Inflammatory macrophage treated with lipopolysaccharide for 4 hours (primary cell): ENCODE measurements at places on chromosomes 1 and 21.
A peak's percentile ranks its signal among the peaks of the same experiment; 100 is the strongest.

DNA sequence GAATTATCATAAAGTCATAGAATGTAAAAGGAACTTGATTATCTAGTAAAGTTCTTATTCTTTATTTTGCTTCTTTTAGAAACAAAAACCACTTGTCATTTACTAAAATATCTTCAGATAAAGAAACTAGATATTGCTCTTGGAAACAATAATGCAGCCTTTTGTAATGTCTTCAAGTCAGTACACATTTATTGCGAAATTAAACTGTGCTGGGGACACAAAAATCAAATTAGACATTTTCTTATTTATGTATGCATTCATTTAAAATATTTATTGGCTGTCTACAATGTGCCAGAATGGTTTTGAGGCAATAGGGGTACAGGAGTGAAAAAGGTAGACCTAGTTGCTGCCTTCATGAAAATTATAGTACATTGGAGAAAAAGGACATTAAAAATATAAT is 201.1 kb downstream of the GRIK1 start:
- DNase-seq, result no peak

DNA sequence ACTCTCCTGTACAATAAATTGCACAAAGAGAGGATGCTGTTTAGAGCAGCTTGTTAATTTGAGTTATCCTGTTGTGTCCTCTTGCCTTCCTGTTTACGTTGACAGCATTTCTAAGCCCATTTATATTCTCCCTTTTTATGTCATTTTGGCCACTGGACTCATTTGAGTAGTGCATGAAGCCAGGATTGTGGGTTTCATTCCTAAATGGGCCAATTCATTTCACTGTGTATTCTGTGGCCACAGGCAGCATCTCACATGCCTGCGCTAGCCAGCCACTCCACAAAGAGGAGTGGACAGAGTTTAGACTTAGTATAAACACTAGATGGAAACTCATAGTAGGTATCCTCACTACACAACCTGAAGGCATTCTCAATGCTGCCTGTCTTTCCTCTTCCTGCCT is 73.4 kb downstream of the DTL start:
- no peak for DNase-seq

- peak; percentile 65 for DNase-seq
These were observed 25.3 kb upstream of the EFHD2 start for GRCh38 chr1:15384301-15384901.

DNA sequence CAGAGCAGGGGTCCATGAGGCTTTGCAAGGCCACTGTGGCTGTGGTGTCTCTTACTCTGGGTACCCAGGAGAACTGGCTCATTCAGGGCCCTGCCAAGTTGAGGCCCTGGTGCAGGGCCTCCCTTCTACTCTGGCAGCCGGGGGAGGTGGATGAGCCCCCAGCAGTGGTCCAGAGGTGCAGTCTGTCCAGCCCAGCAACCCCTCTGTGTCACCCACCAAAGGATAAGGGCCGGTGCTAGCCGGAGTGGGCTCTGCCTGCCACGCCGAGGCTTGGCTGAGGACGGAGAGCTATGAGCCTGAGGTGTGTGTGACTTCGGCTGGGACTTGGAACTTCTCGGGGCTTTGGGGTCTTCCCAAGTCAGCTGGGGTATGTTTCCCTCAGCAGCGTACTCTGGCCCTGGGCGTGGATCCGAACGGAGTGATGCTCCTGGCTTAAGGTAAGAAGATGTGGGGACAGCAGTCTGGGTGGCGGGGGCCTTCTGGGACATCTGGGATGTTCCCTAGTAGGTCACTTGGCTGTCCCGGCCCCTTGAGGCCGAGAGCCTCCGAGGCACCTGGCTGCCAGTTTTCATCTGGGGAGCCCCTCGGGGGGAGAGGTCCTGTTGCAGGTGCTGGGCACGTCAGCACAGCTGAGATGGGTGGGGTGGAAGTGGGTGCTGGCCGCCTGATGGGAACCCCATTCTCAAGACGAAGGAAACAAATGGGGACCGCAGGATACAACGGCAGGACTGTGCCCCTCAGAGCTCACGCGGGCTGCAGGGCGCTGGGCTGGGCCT is 25.9 kb downstream of the RUNX3 start:
- DNase-seq, result no peak

- no peak for DNase-seq
These were observed 5.8 kb downstream of the ATP5PB start for GRCh38 chr1:111454859-111455641.

DNA sequence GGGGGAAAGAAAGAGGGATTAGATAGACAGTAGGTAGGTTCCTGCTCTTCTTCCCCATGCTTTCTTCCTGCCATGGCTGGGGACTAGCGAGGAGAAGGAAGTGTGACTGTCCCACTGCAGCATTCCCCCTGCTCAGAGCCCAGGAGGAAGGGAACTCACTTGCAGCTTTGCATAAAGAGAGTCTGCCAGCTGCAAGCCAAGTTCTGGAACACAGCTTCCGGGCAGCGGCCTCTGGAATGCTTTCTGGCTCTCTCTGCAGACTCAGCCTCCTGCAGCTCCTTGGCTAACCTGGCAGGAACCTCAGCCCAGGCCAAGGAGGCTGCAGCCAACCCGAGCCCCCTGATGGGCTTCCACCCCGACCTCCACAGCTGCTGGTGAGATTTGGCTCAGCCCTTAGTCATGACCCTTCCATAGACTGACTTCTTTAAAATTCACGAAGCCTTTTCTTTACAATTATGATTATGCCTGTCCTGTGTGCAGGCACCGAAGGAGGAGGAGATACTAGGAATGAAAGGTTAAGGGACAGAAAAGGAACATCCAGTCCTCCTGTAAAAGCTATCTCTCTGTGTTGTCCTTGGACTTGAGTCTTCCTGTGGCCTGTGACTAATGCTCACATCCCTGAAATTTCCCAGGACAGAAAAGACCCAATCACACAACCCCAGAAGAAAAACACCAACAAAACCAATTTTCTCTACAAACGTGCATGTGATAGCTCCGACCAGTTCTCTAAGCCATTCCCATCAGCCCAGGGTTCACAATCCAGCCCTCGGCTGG is 108.2 kb upstream of the OLIG2 start:
- no peak for DNase-seq

DNA sequence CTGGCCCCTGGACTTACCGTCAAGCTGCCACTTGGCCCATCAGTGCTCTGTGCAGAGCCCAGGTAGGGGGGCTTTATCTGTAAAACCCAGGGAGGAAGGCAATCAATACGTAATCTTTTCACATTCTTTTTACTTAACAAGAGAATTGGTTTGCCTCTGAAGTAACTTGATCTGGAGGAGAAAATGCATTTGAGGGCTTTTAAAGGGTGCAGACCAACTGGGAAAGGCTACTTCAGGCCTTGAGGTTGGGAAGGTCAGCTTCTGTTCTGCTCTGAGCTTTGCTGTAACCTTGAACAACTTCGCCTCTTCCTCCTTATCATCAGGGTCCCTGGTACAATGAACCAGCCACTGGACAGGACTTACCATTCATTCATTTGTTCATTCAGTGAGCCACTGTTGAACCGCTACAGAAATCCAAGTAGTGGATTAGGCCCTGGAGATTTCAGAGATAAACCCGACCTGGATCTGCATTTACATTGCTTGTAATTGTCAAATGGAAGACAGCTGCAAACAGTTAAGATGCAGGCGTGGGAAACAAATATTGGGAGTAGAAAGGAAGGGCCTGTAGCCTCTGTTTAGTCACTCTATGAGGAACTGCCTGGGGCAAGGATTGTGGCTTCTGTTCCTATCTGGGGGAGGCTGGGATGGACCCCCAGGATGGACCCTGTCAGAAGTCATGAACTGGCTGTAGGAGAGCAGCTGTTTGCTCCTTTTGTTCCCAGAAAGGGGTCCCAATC is 90.9 kb downstream of the MAN1C1 start:
- no peak for DNase-seq

DNA sequence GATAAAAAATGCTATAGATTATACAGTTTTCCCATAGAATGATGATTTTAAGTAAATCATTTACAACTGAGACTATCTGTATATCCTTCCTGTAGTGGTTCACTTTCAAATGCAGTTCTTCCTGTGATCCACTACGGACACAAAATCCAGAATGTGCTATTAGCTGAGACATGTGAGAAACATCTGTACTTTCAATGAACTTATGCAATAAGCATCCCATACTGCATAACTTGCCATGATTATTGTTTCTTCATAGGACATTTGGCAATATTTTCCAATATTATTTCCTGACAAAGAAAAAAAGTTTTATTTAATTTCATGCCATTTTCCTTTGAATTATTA is 83.5 kb upstream of the PRDX6 start:
- DNase-seq, result no peak

DNA sequence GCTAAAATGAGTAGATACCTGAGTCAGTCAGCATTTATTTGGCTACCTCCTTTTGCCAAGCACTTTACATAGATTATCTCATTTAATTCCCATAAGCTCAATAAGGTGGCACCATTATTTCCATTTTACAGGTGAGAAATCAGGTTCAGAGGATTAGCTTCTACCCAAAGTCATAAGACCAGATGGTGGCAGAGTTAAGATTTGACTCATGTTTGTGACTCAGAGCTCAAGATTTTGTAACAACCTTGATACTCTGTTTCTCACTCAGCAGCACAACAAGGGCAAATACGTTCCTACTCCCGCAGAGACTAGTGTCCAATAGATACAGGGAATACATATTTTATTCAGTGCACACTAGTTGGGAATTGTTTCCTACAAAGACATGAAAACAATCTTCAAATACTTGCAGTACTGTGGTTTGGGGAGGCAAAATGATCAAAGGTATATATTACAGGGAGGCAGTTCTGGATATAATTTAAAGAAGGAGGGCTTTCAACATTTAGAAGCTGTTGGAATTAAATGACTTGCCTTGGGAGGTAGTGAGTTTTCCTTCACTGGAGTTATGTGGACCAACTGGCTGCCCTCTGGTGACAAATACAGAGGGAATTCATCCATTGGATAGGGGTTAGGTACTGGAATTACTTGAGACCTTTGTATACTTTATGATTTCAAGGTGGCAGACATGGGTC is 3.6 kb downstream of the LEPR start:
- DNase-seq, result peak; percentile 88

DNA sequence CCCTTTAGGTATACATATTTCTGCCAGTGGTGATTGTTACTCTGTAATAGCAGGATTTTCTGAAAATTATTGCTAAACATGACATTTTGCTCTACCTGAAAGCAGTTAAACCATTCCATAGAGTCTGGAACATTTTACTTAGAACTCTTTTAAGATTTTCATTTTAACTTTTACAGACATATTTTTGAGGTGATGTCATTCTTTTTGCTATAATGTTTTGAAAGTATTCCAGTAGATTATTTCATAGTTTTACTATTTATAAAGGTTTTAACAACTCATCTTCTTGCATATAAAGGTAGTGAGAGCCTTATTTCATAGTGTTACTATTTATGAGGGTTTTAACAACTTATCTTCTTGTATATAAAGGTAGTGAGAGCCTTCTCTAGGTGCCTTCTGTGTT is 42.9 kb downstream of the PTBP2 start:
- no peak for DNase-seq

GRCh38 chr1:211559222-211560010 is 19.5 kb downstream of the SLC30A1 start:
- DNase-seq, result no peak
